ENCODE measurements at places on chromosomes 11 and 22. TPM values are rescaled to one million over a fixed set of nuclear protein-coding genes. Genes with fewer than 3 reads are reported as not detected.

Gene MEI1
- not detected for total RNA-seq

Gene SLC5A4
- total RNA-seq: 1.6 TPM

Gene P4HA3
- total RNA-seq: 2.1 TPM

Gene UPK3A
- total RNA-seq: not detected

Gene NNMT
- 1,040 TPM for total RNA-seq

Gene FREY1
- not detected for total RNA-seq

Gene CHRM4
- total RNA-seq: not detected

Gene PDGFB
- 8.9 TPM for total RNA-seq

Gene ZNRF3
- 49.1 TPM for total RNA-seq

Gene CLTCL1
- 26.0 TPM for total RNA-seq

Gene CD6
- not detected for total RNA-seq

Gene CBLIF
- total RNA-seq: 2.6 TPM

Gene APOL4
- total RNA-seq: not detected

Gene OVCH2
- not detected for total RNA-seq

Gene ANO5
- not detected for total RNA-seq

Gene SCGB2A2
- not detected for total RNA-seq

Gene MTFP1
- total RNA-seq: 4.5 TPM

Gene MS4A12
- total RNA-seq: not detected

Gene RCOR2
- not detected for total RNA-seq

Gene LIPT2
- total RNA-seq: not detected

Gene OR8G1
- total RNA-seq: not detected

Gene NRIP3
- total RNA-seq: 7.7 TPM

Gene PLEKHA7
- total RNA-seq: 9.5 TPM

Gene TMEM86A
- 4.8 TPM for total RNA-seq

Gene TXNRD2
- 46.0 TPM for total RNA-seq

Gene PIH1D2
- not detected for total RNA-seq

Gene SYT8
- not detected for total RNA-seq

Gene DMC1
- total RNA-seq: not detected

Gene SULT4A1
- total RNA-seq: not detected

Gene TKFC
- 7.3 TPM for total RNA-seq

Gene CARNS1
- total RNA-seq: 6.0 TPM

Gene MAPK8IP1
- total RNA-seq: 6.0 TPM

Gene PPP6R2
- total RNA-seq: 55.5 TPM

Gene POLDIP3
- 22.9 TPM for total RNA-seq

Gene TIMM10B
- 19.2 TPM for total RNA-seq
